ENCODE measurements at places on chromosomes 7 and 10. TPM values are rescaled to one million over a fixed set of nuclear protein-coding genes. Genes with fewer than 3 reads are reported as not detected.

GRCh38 chr7:154837622-154838021, 165.3 kb downstream of the PAXIP1 start:
- H3K27me3 ChIP-seq, result no peaks in the 10 kb centered on the region
- H3K36me3 ChIP-seq, result no peaks in the 10 kb centered on the region
- no peak overlapping the region for H3K27ac ChIP-seq
- H3K4me1 ChIP-seq, result no peaks in the 10 kb centered on the region
- no peak overlapping the region for H3K4me3 ChIP-seq

GRCh38 chr7:51311166-51311565, 5.4 kb downstream of the COBL start:
- H3K4me3 ChIP-seq, result no peak overlapping the region
- peaks cover 7% of the 10 kb centered on the region for H3K4me1 ChIP-seq

- no peak overlapping the region for H3K4me3 ChIP-seq
- no peak for DNase-seq
- H3K27me3 ChIP-seq, result no peaks in the 10 kb centered on the region
- H3K36me3 ChIP-seq, result no peaks in the 10 kb centered on the region
Observed at GRCh38 chr10:73899423-73899822, 11.5 kb upstream of the PLAU start.

- no peak for DNase-seq
- H3K4me1 ChIP-seq, result peaks cover 35% of the 10 kb centered on the region
- no peaks in the 10 kb centered on the region for H3K36me3 ChIP-seq
- H3K27me3 ChIP-seq, result no peaks in the 10 kb centered on the region
- peak overlapping the region; percentile 98 for H3K27ac ChIP-seq
Observed at GRCh38 chr7:35004531-35005095, 32.7 kb downstream of the DPY19L1 start.

DNA sequence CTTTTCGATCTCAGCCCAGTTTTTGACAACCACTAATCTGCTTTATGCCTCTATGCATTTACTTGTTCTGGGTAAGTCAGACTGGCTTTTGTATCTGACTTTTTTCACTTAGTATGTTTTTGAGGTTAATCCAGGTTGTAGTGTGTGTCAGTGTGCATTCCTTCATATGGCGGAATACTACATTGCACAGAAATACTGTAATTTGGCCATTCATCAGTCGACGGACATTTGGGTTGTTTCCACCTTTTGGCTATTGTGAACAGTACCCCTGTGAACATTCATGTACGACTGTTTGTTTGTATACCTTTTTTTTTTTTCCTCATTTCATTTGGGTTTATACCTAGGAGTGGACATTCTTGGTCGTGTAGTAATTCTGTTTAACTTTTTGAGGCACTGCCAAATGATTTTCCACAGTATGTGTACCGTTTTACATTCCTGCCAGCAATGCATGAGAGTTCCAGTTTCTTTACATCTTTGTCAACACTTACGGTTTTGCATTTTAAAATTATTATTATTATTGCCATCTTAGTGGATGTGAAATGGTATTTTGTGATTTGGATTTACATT, 57.4 kb downstream of the MKLN1 start:
- no peaks in the 10 kb centered on the region for H3K27me3 ChIP-seq
- no peak overlapping the region for H3K4me3 ChIP-seq
- peaks cover 29% of the 10 kb centered on the region for H3K4me1 ChIP-seq
- H3K27ac ChIP-seq, result no peak overlapping the region
- H3K36me3 ChIP-seq, result no peaks in the 10 kb centered on the region
- DNase-seq, result no peak

GRCh38 chr10:97647556-97647955, 7.1 kb downstream of the PI4K2A start:
- H3K27me3 ChIP-seq, result no peaks in the 10 kb centered on the region
- DNase-seq, result no peak
- peaks cover 45% of the 10 kb centered on the region for H3K4me1 ChIP-seq
- peak overlapping the region; percentile 93 for H3K27ac ChIP-seq
- no peak overlapping the region for H3K4me3 ChIP-seq
- H3K36me3 ChIP-seq, result peaks cover 4% of the 10 kb centered on the region

DNA sequence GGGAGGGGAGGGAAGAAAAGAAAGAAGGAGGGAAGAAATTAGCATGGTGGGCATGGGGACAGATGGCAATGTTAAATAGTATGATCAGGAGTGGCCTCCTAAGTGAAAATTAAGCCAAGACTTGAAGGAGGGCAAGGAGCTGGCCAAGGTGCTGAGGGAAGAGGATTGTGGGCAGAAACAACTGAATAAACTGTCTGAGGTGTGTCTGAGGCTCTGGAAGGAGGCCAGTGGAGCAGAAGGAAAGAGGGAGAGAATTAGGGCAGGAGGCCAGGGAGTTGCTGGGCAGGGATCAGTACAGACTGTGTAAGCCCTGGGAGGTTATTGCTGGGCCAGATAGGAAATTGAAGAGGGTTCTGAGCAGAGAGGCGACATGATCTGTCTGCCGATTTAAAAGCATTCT, 40.6 kb upstream of the VKORC1L1 start:
- DNase-seq, result no peak
- no peak overlapping the region for H3K27ac ChIP-seq
- no peak overlapping the region for H3K4me3 ChIP-seq
- H3K4me1 ChIP-seq, result no peaks in the 10 kb centered on the region
- H3K36me3 ChIP-seq, result no peaks in the 10 kb centered on the region

DNA sequence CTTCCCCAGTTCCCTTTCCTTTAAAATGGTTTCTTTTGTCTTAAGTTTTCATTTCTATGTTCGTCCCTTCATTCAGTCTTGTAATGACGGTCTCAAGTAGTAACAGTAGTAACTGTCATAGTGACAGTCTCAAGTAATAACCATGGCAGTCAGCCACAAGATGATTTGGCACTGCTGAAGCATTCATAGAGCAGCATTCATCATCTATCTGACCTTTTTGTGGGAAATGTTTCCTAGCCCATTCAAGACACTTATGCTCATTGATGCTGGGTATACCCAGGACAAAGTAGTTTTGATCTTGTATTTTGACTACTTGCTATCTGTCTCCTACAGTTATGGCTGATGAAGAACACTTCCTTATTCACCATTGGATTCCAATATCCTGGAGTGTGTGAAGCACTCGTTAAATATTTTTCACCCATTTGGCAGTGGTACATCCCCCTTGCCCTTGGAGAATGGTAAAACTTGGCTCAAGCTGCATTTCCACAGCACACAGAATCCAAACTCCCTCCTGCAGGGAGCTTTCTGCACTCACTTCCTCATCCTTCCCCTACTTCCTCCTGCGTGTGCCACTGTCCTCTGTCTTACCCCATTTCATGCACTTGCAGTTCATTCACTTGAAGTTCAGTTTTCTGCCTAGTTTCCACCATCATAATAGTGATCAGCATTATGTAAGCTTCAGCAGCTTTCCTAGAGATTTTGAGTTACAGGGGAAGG, 19.0 kb downstream of the GIMAP4 start:
- H3K36me3 ChIP-seq, result no peaks in the 10 kb centered on the region
- no peak for DNase-seq
- no peaks in the 10 kb centered on the region for H3K27me3 ChIP-seq
- H3K27ac ChIP-seq, result no peak overlapping the region

- H3K27ac ChIP-seq, result no peak overlapping the region
- peaks cover under 1% of the 10 kb centered on the region for H3K36me3 ChIP-seq
- no peak for DNase-seq
- H3K27me3 ChIP-seq, result no peaks in the 10 kb centered on the region
- H3K4me3 ChIP-seq, result no peak overlapping the region
Observed at GRCh38 chr7:4065190-4065589, 616.9 kb upstream of the FOXK1 start.

DNA sequence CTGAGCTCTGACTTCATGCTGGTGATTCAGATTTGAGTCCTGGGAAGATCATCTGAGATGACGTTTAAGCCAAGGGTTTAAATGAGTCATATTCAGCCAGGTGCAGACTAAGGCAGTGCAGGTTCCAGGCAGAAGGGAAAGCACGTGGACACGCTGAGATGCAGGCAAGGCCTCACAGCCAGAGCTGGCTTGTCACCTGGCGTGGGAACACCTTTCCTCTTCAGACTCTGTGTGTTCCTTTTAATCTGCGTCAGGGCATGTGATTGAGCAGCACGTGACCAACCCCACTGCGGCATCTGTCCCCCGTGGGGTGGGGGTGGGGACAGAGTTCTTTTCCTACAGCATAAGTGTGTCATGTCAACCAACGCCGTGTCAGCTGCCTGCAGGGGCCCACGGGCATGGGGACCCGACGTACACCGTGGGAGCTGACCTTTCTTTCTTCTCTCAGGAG, 10.7 kb upstream of the IDI2 start:
- no peak overlapping the region for H3K4me3 ChIP-seq
- H3K27ac ChIP-seq, result no peak overlapping the region
- DNase-seq, result no peak
- peaks cover 23% of the 10 kb centered on the region for H3K4me1 ChIP-seq
- peaks cover 19% of the 10 kb centered on the region for H3K36me3 ChIP-seq

GRCh38 chr7:503575-504111, 16.0 kb downstream of the PDGFA start:
- peaks cover 22% of the 10 kb centered on the region for H3K36me3 ChIP-seq
- no peaks in the 10 kb centered on the region for H3K27me3 ChIP-seq
- H3K4me3 ChIP-seq, result no peak overlapping the region
- peak; percentile 73 for DNase-seq

- H3K4me3 ChIP-seq, result peak overlapping the region; percentile 66
- H3K36me3 ChIP-seq, result peaks cover 1% of the 10 kb centered on the region
- peak; percentile 77 for DNase-seq
- peaks cover 13% of the 10 kb centered on the region for H3K4me1 ChIP-seq
- H3K27me3 ChIP-seq, result peaks cover 19% of the 10 kb centered on the region
Observed at GRCh38 chr7:76282344-76283253, 19.9 kb upstream of the HSPB1 start.

Gene GIMAP8
- not detected for total RNA-seq

Gene PNLIPRP2
- total RNA-seq, result not detected

Gene ADIRF
- 0.54 TPM for total RNA-seq

Gene PLA2G12B
- total RNA-seq, result not detected

Gene LEP
- total RNA-seq, result not detected
